ENCODE measurements at places on chromosomes 13 and 19. TPM values are rescaled to one million over a fixed set of nuclear protein-coding genes. Genes with fewer than 3 reads are reported as not detected.

- peaks cover 20% of the 10 kb centered on the region for H3K4me1 ChIP-seq
- peak overlapping the region; percentile 89 for H3K27ac ChIP-seq
- H3K27me3 ChIP-seq: no peaks in the 10 kb centered on the region
- no peak for DNase-seq
Observed at GRCh38 chr19:892243-892893, 619 bp downstream of the MED16 start.

Gene PSG3
- not detected for total RNA-seq

DNA sequence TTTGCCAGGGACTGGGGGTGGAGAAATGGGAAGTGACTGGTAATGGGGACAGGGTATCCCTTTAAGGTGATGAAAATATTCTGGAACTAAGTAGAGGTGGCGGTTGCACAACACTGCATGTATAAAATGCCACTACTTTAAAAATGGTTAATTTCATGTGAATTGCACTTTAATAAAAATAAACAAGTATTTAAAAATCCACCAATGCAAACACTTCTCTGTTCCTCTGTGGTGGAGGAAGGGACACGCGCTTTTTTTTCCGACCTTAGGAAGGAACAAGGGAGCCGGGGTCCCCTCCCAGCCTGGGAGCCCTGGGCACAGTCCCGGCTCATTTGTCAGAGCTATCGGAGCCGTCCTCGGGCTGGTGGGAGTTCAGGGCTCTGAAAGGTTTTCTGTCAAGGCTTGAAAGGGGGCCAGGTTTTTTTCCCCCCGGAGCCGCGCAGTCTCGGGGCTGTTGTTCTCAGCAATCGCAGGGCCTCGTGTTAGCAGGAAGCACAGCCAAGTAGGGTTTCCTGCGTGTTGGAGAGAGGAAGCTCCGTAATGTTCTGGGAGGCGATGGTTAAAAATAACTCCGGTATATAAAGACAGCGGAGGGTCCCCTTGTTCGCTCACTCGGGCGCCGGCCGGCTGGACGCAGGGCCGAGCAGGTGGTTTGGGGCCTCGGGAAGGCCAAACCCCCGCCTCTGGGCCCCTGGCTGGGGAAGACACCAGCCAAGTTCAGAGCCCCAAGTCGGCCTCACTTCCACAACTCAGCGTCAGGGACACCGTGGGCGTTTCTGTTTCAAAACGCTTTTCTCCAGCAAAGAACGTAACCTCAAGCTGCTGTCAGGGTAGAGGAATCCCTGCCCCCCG, 41.2 kb upstream of the KLF2 start:
- no peaks in the 10 kb centered on the region for H3K27me3 ChIP-seq
- H3K36me3 ChIP-seq: no peaks in the 10 kb centered on the region
- H3K4me1 ChIP-seq: peaks cover 71% of the 10 kb centered on the region
- H3K27ac ChIP-seq: peak overlapping the region; percentile 92
- peak; percentile 92 for DNase-seq
- peak overlapping the region; percentile 13 for H3K4me3 ChIP-seq

- H3K4me1 ChIP-seq: peaks cover 84% of the 10 kb centered on the region
- no peaks in the 10 kb centered on the region for H3K36me3 ChIP-seq
- DNase-seq: peak; percentile 52
- H3K27ac ChIP-seq: peak overlapping the region; percentile 98
- H3K27me3 ChIP-seq: no peaks in the 10 kb centered on the region
Observed at GRCh38 chr19:4060621-4061177, 6.0 kb downstream of the ZBTB7A start.

GRCh38 chr13:91076830-91077229, 270.7 kb upstream of the MIR17HG start:
- no peaks in the 10 kb centered on the region for H3K27me3 ChIP-seq
- no peaks in the 10 kb centered on the region for H3K4me1 ChIP-seq
- H3K4me3 ChIP-seq: no peak overlapping the region
- DNase-seq: no peak
- H3K36me3 ChIP-seq: no peaks in the 10 kb centered on the region

GRCh38 chr13:113841353-113841650, 22.6 kb downstream of the GAS6 start:
- H3K27me3 ChIP-seq: no peaks in the 10 kb centered on the region
- H3K4me3 ChIP-seq: no peak overlapping the region
- H3K36me3 ChIP-seq: peaks cover 8% of the 10 kb centered on the region
- DNase-seq: no peak
- no peak overlapping the region for H3K27ac ChIP-seq

- no peaks in the 10 kb centered on the region for H3K36me3 ChIP-seq
- H3K4me3 ChIP-seq: no peak overlapping the region
- no peak for DNase-seq
- H3K27ac ChIP-seq: no peak overlapping the region
Observed at GRCh38 chr13:49441846-49442245, 2.0 kb downstream of the CAB39L start.

GRCh38 chr19:480016-480855, 16.1 kb upstream of the MADCAM1 start:
- no peaks in the 10 kb centered on the region for H3K27me3 ChIP-seq
- peak; percentile 47 for DNase-seq
- peak overlapping the region; percentile 36 for H3K4me3 ChIP-seq
- H3K4me1 ChIP-seq: peaks cover 4% of the 10 kb centered on the region

Gene ELL
- total RNA-seq: 21.1 TPM

Gene FUT1
- total RNA-seq: 7.2 TPM

GRCh38 chr19:30498707-30499106, 126.5 kb downstream of the ZNF536 start:
- H3K36me3 ChIP-seq: no peaks in the 10 kb centered on the region
- H3K27me3 ChIP-seq: no peaks in the 10 kb centered on the region
- no peak overlapping the region for H3K4me3 ChIP-seq

DNA sequence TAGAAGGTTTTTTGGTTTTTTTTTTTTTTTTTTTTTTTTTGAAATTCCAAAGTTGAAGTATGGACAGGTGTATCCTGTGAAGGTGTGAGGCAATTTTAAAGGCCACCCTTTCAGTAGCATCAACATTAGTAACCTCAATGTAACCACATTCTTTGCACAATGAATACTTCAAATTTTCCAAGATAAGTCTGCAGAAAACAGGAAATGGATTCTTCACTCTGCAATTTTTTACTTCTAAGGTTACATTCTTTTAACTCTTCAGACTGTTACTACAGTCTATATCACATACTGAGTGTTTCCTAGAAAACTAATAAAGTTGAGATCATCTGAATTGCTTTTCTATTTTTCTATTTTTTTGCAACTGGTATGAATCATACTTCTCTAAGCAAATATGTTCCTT, 569.0 kb upstream of the GPC6 start:
- no peaks in the 10 kb centered on the region for H3K27me3 ChIP-seq
- no peak for DNase-seq
- H3K36me3 ChIP-seq: no peaks in the 10 kb centered on the region
- H3K27ac ChIP-seq: no peak overlapping the region
- H3K4me3 ChIP-seq: no peak overlapping the region

- DNase-seq: no peak
- H3K4me1 ChIP-seq: peaks cover 7% of the 10 kb centered on the region
- no peak overlapping the region for H3K4me3 ChIP-seq
- no peak overlapping the region for H3K27ac ChIP-seq
- no peaks in the 10 kb centered on the region for H3K36me3 ChIP-seq
Observed at GRCh38 chr19:11678504-11678903, 60.2 kb downstream of the ZNF823 start.

Gene CYP4F2
- 0.40 TPM for total RNA-seq

GRCh38 chr13:110960204-110960603, 45.3 kb upstream of the ANKRD10 start:
- no peak for DNase-seq
- H3K4me1 ChIP-seq: no peaks in the 10 kb centered on the region
- no peak overlapping the region for H3K27ac ChIP-seq
- H3K4me3 ChIP-seq: no peak overlapping the region
- H3K27me3 ChIP-seq: no peaks in the 10 kb centered on the region

DNA sequence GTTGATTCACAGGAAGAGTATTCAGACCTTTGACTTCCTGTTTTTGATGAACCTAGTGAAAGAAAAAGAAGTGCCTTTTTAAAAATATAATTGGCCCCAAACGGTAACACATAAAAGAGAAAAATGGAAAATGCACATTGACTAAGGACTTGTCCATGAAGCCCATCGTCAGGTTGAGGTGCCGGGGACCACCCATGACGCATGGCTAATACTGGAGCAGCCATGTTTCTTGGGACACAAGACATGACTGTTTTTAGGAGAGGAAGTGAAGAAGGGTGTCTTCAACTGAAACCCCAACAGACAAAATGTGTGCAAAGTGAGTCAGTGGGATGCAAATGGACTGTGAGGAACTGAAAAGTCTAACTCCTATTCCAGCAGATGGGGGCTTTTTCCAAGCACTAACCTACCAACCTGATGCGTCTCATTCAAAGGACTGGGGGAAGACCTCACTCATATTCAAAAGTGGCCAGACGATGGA, 459.4 kb downstream of the FOXO1 start:
- H3K27me3 ChIP-seq: no peaks in the 10 kb centered on the region
- no peak overlapping the region for H3K4me3 ChIP-seq
- peaks cover 6% of the 10 kb centered on the region for H3K4me1 ChIP-seq
- DNase-seq: no peak

DNA sequence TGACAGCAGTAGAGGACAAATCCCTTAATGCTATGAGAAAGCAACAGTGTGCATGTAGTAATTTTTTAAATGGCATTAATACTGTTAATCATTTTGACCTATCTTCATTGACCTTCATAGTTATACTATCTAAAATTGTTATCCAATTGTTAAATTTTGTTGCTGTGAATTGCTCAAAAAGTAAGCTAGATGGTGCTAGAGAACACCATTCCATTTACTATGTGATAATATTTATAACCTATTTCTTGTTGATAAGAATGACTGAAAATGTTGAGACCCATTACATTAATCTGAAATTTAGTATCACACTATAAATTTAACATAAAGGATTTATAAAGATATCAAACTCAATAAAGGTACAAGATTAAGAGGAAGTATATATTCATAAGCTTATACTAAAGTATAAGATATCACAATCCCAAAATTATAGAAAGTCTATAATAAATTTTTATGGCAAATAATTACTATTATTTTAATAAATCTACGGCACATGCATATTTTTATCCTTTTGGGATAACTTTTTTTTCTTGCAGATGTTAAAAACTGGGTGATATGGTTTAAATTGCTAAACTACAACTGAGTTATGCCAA, 1573.3 kb downstream of the PCDH9 start:
- DNase-seq: no peak
- H3K36me3 ChIP-seq: no peaks in the 10 kb centered on the region
- H3K27me3 ChIP-seq: no peaks in the 10 kb centered on the region
- H3K4me1 ChIP-seq: no peaks in the 10 kb centered on the region
- H3K27ac ChIP-seq: no peak overlapping the region

Gene RASGRP4
- total RNA-seq: 4.4 TPM

DNA sequence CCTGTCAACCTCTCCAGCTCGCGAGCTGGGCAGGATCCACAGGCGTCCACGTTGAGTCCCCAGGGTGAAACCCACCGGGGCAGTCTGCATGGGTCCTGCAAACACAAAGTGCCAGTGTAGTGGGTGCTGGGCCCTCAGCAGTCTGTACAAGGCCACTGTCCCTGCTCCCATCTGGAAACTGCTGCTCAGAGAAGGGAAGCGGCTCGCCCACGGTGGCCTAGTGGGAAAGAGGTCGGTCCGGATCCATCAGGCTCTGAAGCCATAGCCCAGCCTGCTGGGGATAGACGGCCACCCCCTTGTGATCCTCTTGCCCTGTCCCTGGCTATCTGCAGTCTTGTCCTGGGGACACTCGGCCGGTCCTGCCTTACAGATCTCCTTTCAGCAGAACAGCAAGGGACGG, 2.6 kb upstream of the DIRAS1 start:
- H3K4me1 ChIP-seq: peaks cover 24% of the 10 kb centered on the region
- H3K4me3 ChIP-seq: no peak overlapping the region
- H3K36me3 ChIP-seq: no peaks in the 10 kb centered on the region
- no peak for DNase-seq
- H3K27me3 ChIP-seq: no peaks in the 10 kb centered on the region
- no peak overlapping the region for H3K27ac ChIP-seq

Gene TNNI3
- total RNA-seq: 1.3 TPM

GRCh38 chr13:33992881-33993336, 175.0 kb downstream of the RFC3 start:
- no peaks in the 10 kb centered on the region for H3K4me1 ChIP-seq
- DNase-seq: no peak
- H3K27me3 ChIP-seq: no peaks in the 10 kb centered on the region
- H3K36me3 ChIP-seq: no peaks in the 10 kb centered on the region

- H3K27me3 ChIP-seq: no peaks in the 10 kb centered on the region
- H3K4me3 ChIP-seq: no peak overlapping the region
- H3K36me3 ChIP-seq: no peaks in the 10 kb centered on the region
- no peak for DNase-seq
Observed at GRCh38 chr13:105112561-105112960, 1422.9 kb downstream of the EFNB2 start.

DNA sequence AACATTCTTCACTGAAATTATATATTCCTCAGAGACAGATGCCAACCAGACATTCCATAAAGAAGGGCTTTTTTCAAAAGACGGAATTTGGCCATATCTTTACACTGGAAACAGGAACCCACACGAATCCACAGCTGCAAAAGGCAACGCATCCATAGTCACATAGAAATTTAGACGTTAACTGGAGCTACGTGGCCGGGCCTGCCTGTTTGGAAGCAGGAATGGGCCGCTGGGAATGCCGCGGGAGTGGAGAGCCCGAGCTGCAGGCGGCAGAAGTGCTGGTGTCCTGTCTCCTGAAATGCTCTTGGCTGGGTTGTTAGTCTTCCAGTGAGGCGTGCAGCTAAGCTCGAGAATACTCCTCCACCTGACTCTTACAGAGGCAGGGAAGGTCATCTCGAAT, 122.2 kb downstream of the KL start:
- peaks cover 14% of the 10 kb centered on the region for H3K36me3 ChIP-seq
- H3K4me1 ChIP-seq: peaks cover 12% of the 10 kb centered on the region
- no peak for DNase-seq
- H3K27me3 ChIP-seq: no peaks in the 10 kb centered on the region
- H3K4me3 ChIP-seq: no peak overlapping the region

Gene TEKTIP1
- 7.3 TPM for total RNA-seq

Gene ZNF550
- total RNA-seq: 7.3 TPM

Gene TPTE2
- total RNA-seq: not detected

DNA sequence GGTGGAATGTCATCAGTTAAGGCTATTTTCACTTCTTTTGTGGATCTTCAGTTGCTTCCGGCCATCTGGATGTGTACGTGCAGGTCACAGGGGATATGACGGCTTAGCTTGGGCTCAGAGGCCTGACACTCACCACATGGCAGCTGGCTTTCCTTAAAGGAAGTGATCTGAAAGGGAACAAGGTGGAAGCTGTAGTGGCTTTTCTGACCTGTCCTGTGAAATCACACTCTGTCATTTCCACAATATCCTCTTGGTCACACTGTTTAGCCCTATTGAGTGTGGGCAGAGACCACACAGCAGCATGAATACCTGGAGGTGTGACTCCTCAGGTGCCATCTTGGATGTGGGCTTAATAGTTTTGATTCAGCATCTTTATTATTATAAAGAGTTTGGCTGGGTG, 4.5 kb upstream of the BAX start:
- no peak overlapping the region for H3K27ac ChIP-seq
- no peaks in the 10 kb centered on the region for H3K27me3 ChIP-seq
- H3K36me3 ChIP-seq: no peaks in the 10 kb centered on the region
- peaks cover 1% of the 10 kb centered on the region for H3K4me1 ChIP-seq

GRCh38 chr19:46369817-46370216, 22.9 kb downstream of the PPP5C start:
- H3K4me3 ChIP-seq: no peak overlapping the region
- H3K4me1 ChIP-seq: peaks cover 36% of the 10 kb centered on the region
- no peak overlapping the region for H3K27ac ChIP-seq
- no peak for DNase-seq
- no peaks in the 10 kb centered on the region for H3K36me3 ChIP-seq

Gene CPT1C
- not detected for total RNA-seq

GRCh38 chr13:111907341-111907880, 159.5 kb upstream of the SOX1 start:
- H3K4me1 ChIP-seq: no peaks in the 10 kb centered on the region
- H3K27ac ChIP-seq: no peak overlapping the region
- no peak overlapping the region for H3K4me3 ChIP-seq
- no peak for DNase-seq
- H3K36me3 ChIP-seq: no peaks in the 10 kb centered on the region
